Stimulated activated CD8-positive, alpha-beta memory T cell treated with anti-CD3 and anti-CD28 coated beads, Interleukin-15, amount 100 ng/mL, for 1 hour (primary cell): ENCODE measurements at places on chromosomes 5 and 9.

DNA sequence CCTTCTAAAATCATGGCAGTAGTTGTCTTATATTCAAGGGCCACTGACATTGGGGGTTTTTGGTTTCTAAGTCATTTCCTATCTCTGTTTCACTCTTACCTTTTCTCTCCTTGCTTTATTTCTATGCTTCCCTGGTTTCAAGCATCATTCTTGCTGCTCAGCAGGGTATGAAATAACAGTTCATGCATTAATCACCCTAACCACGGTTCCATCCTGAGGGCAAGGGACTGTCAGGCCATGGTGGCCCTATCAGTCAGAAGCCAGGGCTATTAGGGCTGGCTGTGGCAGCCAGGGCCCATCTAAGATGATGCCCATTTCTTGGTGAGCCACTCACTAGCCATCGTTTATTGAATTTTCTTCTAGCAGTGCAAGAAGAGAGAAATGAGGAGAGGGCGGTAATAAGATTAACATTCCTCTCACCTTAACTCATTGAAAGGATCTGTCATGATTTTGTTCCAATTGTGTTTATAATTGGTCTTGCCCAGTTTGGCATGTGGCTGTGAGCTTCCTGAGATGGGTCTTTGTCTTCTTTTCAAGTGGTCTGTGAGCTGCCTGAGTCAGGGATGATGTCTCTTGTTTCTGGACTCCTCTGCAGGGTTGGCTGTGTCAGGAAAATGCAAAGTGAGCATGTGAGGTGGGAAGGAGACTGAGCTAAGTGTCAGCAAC, 45.2 kb downstream of the CYSTM1 start:
- no peak for DNase-seq

GRCh38 chr5:27217155-27217956, 179.0 kb upstream of the CDH9 start:
- DNase-seq = no peak

- no peak for DNase-seq
Observed at GRCh38 chr5:80793354-80793753, 138.6 kb upstream of the DHFR start.

DNA sequence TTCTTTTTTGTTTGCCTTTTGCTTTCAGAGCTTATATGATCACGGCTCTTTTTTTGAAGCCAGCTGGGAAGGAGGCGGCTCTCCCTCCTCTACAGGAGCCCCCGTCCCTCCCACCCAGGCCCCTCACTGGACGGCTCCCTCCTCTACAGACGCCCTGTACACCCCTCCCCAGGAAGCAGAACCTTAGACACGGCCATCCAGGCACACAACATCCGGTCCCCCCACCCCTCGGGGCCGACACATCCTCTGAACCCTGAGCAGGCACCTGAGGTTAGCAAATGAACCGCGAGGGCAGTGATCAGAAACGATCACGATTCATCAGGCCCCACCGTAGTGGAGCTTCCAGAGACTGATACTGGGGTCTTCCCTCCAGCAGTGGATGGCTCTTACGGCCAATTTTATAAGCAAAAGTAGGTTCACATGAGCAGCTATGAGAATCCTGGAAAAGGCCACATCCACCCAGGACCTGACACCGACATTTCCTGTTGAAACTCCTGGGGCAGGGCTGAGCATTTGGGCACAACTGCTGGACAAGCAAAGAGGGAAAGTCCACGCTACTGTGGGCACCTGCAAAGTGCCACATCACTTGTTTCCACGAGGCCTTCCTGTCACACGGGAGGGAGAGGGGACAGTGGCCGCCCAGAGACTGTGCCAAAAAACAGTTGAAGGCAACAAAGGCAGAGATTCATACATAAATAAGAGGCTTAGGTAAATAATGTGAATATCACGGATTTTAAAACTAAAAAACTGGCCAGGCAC, 78.9 kb downstream of the SEMA4D start:
- DNase-seq = peak; percentile 46

DNA sequence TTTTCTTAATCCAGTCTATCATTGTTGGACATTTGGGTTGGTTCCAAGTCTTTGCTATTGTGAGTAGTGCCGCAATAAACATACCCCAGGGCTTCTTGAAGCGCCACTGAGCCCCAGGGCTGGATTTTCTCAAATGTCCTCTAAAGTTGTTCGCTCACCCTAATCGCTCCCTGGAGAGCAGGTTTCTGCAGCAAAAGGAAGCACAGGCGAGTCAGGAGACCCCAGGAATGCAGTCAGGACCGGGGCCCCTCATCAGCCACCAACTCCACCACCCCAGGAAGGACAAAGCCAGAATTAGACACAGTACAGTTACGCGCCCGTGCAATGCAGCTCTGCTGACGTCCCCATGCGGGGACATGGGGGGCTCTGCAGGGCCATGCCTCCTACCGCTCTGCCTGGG, 15.7 kb upstream of the OBP2B start:
- no peak for DNase-seq

- no peak for DNase-seq
Observed at GRCh38 chr9:21081451-21081850, 3.7 kb upstream of the IFNB1 start.

DNA sequence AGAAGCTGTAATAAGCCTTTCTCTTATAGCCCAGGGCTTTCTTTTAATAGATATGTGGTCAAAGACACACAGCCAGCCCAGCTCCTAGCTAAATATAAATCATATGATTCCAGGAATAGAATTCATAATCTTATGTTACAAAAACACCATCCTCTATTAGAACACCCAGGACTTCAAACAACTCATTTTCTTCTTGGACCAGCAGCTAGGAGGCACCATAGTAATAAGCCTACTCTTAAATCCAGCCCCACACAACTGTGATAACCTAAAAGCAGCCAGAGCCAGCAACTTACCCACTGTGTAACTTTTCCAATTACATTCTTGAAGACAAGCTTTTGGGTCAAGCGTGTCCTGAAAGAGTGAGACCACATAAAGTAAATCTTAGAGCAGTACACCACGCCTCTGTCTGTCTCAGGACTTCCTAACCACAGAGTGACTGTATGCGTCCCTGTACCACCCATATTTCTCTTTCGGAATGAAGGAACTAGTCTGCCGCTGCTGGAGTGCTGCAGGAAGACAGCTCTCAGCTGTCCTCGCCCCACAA, 223.8 kb downstream of the TLE1 start:
- DNase-seq = no peak

GRCh38 chr9:98916660-98917059, 27.0 kb upstream of the COL15A1 start:
- DNase-seq = no peak

GRCh38 chr9:123735376-123735775, 194.6 kb downstream of the DENND1A start:
- no peak for DNase-seq

- no peak for DNase-seq
Observed at GRCh38 chr5:69043655-69043996, 50.2 kb upstream of the SLC30A5 start.

GRCh38 chr5:38182991-38183390, 75.4 kb upstream of the EGFLAM start:
- no peak for DNase-seq

DNA sequence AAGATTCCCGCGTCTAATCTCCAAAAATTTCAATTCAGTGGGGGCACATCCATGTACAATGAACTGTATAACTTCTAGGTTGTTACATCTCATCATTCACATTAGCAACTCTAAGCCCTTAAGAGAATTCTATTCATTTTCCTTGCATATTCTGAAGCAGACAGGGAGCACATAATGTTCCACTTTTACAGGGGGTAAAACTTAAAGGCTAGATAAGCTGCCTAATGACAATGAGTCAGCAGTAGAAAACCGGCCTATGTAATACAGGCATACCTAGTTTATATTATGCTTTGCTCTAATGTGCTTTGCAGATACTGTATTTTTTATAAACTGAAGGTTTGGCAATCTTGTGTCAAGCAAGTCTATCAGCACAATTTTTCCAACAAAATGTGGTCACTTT, 40.4 kb downstream of the PTAR1 start:
- no peak for DNase-seq

DNA sequence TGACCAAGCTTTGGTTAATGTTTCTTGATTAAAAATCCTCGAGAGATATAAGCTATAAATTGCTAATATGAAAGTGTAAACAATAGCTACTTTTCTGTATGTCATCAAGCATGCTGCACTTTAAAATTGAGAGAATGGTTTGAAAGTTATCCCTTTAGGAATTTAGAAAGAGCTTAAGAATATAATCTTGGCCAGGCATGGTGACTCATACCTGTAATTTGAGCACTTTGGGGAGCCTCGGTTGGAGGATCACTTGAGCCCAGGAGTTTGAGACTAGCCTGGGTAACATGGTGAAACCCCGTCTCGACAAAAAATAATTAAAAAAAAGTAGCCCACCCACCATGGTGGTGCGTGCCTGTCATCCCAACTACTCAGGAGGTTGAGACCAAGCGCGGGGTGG, 12.2 kb upstream of the MROH2B start:
- no peak for DNase-seq
